ENCODE measurements at places on chromosomes 1 and 21.

DNA sequence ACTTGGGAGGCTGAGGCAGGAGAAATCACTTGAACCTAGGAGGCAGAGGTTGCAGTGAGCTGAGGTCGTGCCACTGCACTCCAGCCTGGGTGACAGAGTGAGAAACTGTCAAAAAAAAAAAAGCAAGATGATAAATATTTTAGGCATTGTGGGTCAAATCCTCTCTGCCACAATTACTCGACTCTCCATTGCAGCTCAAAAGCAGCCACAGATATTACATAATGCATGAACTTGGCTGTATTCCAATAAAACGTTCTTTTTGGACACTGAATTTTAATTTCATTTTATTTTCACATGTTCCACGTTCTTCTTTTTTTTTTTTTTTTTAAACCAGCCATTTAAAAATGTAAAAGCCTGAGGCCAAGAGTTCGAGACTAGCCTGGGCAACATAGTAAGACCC is 69.4 kb downstream of the TCP10L start:
- DNase-seq, result no peak

DNA sequence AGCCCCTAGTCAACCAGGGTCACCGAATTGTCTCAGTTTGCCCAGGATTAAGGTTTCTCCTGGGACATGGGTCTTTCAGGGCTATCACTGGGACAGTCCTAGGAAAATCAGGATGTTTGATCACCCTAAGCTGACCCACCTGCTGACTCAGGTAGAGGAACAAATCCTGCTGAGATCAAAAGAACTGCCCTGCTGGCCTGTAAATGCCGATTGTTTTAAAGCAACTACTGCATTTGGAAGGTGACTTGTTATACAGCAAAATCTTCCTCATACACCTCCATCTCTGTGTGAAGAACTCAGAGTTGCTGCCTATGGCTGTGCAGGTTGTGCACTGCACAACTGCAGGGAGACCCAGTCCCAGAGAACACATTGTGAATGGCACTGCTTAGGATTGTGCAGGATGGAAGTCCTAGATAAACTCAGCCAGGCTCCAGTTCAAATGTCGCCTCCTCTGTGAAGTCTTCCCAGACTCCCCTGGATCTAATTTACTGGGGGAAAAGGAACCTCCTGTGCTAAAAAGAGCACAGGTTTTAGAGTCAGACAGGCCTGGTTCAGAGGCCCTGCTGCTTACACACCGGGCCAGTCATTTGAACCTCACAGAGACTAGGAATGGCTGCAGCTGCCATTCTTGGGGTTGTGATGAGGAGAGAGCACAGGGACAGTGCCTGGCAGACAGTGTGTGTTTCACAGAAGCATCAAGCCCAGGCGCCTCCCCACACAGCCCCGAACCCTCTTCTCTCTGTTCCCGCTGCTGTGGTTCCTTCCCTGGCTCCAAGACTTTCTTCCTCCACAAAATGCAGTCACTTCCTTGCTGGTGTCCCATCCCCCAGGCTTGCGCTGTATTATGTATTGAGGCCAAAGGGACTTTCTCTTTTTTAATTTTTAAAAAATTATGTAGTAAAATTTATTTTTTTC is 23.2 kb upstream of the LRP8 start:
- DNase-seq, result no peak

DNA sequence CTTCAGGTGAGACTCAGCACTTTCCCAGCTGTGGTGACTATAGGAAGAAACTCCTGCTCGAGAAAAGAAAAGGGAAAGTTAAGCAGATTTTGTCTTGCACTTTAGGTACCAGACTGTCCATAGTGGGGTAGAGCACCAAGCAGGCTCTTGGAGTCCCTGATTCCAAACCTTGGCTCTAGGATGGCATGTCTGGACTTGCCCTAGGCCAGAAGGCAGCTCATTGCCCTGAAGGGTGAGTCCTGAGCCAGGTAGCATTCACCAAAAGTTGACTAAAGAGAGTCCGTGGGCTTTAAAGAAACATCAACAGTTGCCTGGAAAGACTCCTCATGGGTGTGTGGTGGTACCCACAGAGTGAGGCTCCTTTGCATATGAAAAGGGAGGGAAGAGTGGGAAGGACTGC is 145.2 kb upstream of the SNX7 start:
- no peak for DNase-seq

- DNase-seq, result no peak
Measured at GRCh38 chr1:211634461-211634860, 41.0 kb downstream of the NEK2 start.

- no peak for DNase-seq
Measured at GRCh38 chr1:109906160-109906838, 4.3 kb upstream of the CSF1 start.

GRCh38 chr1:83511146-83511726 is 487.7 kb downstream of the TTLL7 start:
- no peak for DNase-seq

GRCh38 chr1:87203904-87204303 is 124.8 kb upstream of the LMO4 start:
- DNase-seq, result no peak

DNA sequence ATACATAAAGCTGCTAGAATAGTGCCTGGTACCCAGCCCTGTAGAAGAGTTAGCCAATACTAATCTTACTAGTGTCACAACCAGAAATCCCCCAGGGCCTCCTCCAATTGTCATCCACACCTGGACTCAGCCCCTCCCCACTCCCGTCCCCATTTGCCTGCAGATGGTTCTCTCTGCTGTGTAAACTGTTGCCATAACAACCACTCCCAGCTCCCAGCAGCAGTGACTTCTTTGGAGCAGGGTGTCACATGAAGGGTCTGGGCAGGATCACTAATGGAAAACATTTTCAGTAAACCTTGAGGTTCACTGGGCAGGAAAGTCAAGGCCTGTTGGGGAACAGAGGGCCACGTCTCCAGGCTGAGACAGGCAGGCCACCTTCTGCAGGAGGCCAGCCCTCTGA is 126.0 kb upstream of the IPO9 start:
- peak; percentile 40 for DNase-seq

- no peak for DNase-seq
Measured at GRCh38 chr1:63173161-63173560, 149.2 kb upstream of the FOXD3 start.

DNA sequence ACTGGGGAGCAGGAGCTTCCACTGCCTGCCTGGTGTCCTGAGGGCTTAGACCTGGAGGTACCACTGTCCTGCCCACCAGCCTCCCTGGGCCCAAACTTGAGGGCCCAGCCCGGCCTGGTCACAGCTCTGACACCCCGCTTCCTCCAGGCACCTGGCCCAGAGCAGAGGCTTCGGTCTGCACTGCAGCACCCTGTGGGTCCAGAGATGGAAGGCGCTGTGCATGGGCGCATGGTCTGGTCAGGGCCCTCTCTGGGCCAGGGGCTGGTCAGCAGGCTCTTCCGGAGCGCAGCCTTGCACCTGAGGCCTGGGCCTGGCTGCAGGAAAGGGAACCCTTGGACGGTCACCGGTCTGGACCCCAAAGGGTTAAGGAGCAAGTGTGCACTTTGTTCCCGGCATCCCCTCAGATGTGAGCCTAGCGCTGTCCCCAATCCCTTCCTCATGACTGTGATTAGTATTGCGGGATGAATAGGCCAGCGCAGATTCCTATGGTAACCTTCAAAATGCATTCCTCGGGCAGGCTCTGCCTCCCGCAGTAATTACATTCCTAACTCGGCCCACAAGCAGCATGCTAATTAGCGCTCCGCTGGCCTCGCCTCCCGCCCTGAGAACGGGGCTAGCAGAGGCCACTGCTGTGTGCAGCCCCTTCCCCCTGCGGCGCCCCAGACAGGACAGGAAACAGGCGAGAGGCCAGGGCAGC is 36.3 kb downstream of the PRDM16 start:
- peak; percentile 39 for DNase-seq

DNA sequence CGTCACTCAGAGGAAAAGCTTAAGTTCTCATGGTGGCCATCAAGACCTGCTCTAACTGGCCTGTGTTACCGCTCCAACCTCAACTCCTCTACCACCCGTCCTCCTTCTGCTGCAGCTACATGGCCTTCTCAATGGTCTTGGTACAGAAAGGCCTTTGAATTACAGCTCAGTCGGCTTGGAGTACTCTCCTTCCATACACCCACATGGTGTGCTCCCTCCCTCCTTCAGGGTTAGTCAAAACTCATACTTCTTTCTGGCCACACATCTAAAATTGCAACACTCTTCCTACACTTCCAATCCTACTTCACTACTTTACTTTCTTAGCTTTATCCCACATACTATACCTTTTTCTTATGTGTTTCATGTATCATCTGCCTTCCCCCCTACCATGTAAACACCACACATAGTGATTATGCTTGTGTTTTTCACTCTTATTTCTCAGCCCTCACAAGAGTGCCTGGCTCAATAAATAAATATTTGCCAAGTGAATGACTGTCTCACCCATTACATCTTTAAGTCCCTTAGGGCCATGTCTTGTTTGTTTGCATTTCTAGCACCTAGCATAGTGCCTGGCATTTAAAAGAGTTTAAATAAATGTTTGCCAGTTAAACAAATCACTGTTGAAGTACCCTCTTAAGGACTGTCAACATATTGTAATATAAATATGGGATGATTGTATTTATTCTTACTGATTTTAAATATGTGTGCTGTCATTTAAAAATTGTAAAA is 37.6 kb upstream of the HMCN1 start:
- no peak for DNase-seq

DNA sequence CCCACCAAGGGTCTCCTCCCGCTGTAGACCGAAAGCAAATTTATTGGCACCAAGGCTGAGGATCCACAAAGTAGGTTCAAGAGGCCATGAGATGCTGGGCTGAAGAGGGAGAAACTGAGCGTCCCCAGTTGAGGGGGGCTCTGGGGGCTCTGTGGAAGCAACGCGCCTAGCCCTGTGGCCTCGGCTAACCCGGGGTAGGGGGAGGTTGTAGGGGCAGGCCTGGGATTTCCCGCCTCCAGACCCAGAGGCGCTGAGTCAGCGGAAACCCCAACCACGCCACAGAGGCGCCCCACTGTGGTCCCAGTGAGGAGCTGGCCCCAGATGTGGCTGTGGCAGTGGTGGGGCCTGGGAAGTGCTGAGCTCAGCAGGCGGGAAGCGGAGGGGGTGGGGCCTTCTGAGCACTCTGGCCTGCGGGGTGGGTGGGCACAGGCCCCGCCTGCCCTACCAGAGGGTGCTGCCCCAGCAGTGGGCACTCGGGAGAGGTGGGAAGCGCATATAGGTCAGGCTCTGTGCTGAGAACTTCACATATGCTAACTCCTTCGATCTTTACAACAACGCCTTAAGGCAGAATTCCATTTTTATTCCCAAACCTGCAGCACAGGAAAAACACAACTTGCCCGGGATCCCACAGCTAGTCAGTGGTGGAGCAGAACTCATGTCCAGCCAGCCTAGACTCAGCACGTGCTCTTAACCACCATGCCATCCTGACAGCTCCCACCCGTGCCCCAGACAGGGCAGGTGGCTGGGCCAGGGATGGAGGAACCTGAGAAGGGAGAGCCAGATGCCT is 1.5 kb upstream of the COL16A1 start:
- peak; percentile 34 for DNase-seq

DNA sequence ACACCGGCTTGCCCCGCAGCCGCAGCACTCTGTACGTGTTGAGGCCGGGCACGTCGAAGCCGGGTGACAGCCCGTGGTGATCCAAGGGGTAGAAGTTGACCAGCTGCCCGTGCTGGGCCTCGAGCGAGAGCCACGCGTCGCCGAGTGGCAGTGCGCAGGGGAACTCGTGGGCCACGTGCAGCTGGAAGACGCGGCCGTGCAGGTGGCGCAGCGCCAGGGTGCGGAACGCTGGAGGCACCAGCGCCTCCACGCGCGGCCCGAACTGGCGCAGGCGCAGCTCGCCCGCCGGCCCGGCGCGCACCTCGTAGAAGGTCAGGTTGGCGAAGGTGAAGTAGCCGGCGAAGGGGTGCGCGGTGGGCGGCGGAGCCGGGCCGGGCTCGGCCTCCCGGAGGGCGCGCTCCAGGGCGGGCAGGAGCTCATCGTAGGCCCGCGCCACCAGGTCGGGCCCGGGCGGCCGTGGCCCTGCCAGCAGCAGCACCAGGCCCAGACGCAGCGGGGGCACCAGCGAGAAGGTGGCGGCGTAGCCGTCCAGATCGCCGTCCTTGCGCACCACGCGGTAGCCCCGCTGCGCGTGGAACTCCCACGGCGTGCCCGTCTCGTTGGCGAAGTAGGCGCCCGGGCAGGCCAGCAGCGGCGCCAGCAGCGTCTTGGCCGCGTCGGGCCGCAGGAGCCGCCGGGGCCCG is 19.5 kb downstream of the LACTBL1 start:
- no peak for DNase-seq

GRCh38 chr1:197868751-197869489 is 33.5 kb upstream of the C1orf53 start:
- no peak for DNase-seq

GRCh38 chr21:33856893-33857527 is 58.6 kb downstream of the ATP5PO start:
- DNase-seq, result no peak

- no peak for DNase-seq
Measured at GRCh38 chr1:50666849-50667248, 243.6 kb upstream of the DMRTA2 start.

DNA sequence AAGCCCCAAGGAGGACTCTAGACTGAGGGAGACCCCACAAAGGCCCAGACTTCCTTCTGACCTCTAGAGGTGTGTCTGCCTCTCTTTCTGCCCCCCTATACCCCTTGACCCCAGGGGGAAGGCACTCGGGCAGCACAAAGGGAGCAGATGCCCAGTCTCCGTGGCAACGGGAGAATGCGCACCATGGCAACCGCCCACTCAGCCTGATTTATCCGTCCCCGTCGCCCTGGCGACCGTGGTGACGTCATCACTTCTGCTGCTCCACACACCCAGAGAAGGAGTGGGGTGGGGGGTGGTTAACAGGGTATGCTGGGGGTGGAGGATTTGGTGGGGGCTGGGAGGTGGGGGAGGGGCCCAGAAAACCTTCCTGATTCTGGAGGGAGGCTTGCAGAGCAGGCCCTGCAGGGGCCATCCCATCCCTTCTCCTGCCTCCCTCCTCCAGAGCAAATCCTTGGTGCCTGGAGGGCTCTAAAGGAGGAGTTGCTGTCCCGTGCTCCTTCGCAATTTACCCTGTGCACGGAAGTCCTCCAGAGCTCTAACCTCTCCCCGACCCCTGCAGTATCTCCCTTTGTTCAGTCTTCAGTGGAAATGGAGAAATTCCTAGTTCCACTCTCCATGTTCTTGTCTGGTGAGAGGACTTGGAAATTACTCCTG is 6.3 kb downstream of the CELF3 start:
- no peak for DNase-seq

DNA sequence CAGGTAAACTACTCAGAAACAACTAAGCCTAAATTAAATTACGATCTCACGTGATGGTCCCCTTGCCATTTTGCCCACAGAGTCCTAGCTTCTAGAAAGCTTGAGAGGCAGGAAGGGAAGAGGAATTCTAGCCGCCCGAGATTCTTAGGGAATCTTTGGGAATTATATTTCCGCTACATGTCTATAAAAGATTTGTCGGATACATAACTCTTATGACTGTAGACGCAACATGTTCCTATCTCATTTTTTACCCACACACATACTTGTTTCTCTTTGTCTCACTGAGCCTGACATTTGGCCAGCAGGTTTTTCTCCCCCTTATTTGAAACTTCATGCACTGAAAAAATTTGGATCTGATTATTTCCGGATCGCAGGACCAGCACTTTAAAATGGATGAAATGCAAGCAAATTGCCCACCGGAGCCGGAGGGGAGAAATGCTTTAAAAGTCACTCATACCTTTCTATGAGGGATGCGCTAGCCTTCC is 5.5 kb downstream of the GLIS1 start:
- DNase-seq, result no peak
